Lung (tissue), 17 donors: ENCODE measurements at places on chromosomes 3 and 15.

DNA sequence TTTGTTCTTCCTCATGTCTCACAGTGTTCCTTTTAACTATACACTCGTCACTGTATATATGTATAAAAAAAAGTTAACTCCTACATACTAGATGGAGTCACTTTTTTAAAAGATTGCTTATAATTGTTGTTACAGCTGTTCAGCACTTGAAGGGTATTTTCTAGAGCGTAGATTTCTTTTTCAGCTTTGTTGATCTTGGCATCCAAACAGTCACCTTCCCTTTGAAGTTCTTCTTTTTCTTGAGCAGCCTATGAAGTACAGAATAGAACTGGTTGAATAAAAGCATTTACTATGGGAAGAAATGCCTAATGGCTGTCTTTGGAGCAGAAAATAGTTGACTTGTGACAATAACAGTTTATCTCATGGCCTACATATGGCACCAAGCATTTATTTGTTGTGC lies 17.8 kb downstream of the TTC14 start:
- H3K4me1 ChIP-seq, result no peaks in the 10 kb centered on the region
- H3K27ac ChIP-seq, result no peak overlapping the region
- H3K4me3 ChIP-seq, result no peak overlapping the region
- H3K27me3 ChIP-seq, result no peaks in the 10 kb centered on the region
- H3K36me3 ChIP-seq, result no peaks in the 10 kb centered on the region
- DNase-seq, result no peak

GRCh38 chr15:63893866-63894661 lies 60.3 kb upstream of the HERC1 start:
- H3K36me3 ChIP-seq, result no peaks in the 10 kb centered on the region
- H3K27ac ChIP-seq, result no peak overlapping the region
- H3K4me3 ChIP-seq, result no peak overlapping the region
- H3K4me1 ChIP-seq, result peaks cover 21% of the 10 kb centered on the region
- H3K27me3 ChIP-seq, result no peaks in the 10 kb centered on the region

GRCh38 chr3:174439331-174440252 lies 419.5 kb upstream of the NAALADL2 start:
- DNase-seq, result peak; percentile 91
- peak overlapping the region; percentile 75 for H3K27ac ChIP-seq
- H3K4me3 ChIP-seq, result no peak overlapping the region
- H3K27me3 ChIP-seq, result no peaks in the 10 kb centered on the region
- H3K4me1 ChIP-seq, result peaks cover 13% of the 10 kb centered on the region

DNA sequence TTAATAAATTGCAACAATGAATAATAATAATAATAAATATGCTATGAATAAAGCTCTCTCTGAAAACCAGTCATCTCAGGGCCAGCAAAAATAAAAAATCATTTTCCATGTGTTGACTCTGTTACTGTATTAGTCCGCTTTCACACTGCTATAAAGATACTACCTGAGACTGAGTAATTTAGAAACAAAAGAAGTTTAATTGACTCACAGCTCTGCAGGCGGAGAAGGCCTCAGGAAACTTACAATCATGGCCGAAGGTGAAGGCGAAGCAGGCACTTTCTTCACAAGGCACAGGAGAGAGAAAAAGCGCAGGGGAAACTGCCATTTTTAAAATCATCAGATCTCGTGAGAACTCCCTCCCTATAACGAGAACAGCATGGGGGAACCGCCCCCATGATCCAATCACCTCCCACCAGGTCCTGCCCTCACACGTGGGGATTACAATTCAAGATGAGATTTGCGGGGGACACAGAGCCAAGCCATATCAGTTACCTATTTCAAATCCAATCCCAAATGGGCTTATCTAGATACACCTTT lies 224.1 kb downstream of the IGSF11 start:
- no peak overlapping the region for H3K4me3 ChIP-seq
- peaks cover 17% of the 10 kb centered on the region for H3K4me1 ChIP-seq
- H3K36me3 ChIP-seq, result no peaks in the 10 kb centered on the region
- no peak for DNase-seq
- H3K27me3 ChIP-seq, result no peaks in the 10 kb centered on the region
- H3K27ac ChIP-seq, result no peak overlapping the region

DNA sequence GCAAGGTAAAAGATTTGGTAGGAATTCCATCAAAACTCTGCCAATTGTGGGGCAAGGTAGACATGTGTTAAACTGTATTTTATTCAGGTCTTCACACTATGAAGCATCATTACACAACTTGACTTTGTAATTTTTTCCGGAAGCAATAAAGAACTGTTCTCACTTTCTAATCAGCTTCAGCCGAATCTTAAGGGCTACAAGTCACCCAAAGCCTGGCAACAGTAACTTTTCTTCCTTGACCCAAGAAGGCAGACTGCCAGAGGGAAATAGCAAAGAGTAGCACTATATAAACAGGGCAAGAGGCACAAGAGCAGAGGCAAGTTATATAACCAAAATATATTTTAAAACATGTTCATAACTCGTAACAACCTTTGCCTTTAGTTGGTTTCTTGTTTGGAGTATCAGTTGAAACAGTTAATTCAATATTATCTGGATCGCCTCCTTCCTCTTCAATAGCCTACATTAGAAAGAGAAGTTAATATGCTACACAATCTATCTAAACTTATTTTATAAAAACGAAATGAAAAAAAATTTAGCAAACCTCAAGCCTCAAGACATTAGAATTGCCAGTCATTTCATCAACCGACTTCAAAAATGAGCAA lies 1.4 kb downstream of the SLTM start:
- DNase-seq, result peak; percentile 82
- no peak overlapping the region for H3K4me3 ChIP-seq
- no peak overlapping the region for H3K27ac ChIP-seq
- H3K4me1 ChIP-seq, result peaks cover 1% of the 10 kb centered on the region

DNA sequence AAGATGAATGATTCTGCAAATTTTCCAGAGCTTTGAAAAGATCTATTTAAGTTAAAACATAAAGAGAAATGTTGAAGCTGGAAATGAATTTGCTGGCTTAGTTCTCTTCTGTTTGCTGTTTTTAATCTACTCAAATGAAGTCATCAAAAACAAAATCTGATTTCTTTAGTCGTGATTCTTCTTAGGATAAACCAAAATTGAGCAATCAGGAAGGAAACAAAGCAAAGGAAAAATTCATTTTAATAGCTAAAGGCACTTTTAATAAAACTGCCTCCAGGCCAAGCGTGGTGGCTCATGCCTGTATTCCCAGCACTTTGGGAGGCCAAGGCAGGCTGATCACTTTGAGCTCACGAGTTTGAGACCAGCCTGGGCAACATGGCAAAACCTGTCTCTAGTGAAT lies 91.2 kb downstream of the DUT start:
- peaks cover 51% of the 10 kb centered on the region for H3K36me3 ChIP-seq
- H3K27ac ChIP-seq, result no peak overlapping the region
- no peak for DNase-seq
- H3K4me1 ChIP-seq, result no peaks in the 10 kb centered on the region
- H3K4me3 ChIP-seq, result no peak overlapping the region
- H3K27me3 ChIP-seq, result no peaks in the 10 kb centered on the region

GRCh38 chr15:99999282-100000070 lies 266.2 kb upstream of the LYSMD4 start:
- H3K4me1 ChIP-seq, result no peaks in the 10 kb centered on the region
- DNase-seq, result no peak
- H3K27me3 ChIP-seq, result no peaks in the 10 kb centered on the region
- H3K36me3 ChIP-seq, result no peaks in the 10 kb centered on the region

GRCh38 chr3:121707531-121708273 lies 41.8 kb downstream of the GOLGB1 start:
- H3K27ac ChIP-seq, result no peak overlapping the region
- DNase-seq, result no peak
- no peaks in the 10 kb centered on the region for H3K27me3 ChIP-seq
- no peaks in the 10 kb centered on the region for H3K4me1 ChIP-seq
- peaks cover 4% of the 10 kb centered on the region for H3K36me3 ChIP-seq

- no peaks in the 10 kb centered on the region for H3K4me1 ChIP-seq
- H3K4me3 ChIP-seq, result peak within 1 kb of the TSS; percentile 65
- H3K27me3 ChIP-seq, result no peaks in the 10 kb centered on the region
- H3K27ac ChIP-seq, result peak within 1 kb of the TSS; percentile 97
These were observed at the start of gene DNAJA4 for GRCh38 chr15:78264304-78265136. Gene DNAJA4 (plus strand): TSS chr15:78264562. CDS start chr15:78264764, 202 bp downstream.

DNA sequence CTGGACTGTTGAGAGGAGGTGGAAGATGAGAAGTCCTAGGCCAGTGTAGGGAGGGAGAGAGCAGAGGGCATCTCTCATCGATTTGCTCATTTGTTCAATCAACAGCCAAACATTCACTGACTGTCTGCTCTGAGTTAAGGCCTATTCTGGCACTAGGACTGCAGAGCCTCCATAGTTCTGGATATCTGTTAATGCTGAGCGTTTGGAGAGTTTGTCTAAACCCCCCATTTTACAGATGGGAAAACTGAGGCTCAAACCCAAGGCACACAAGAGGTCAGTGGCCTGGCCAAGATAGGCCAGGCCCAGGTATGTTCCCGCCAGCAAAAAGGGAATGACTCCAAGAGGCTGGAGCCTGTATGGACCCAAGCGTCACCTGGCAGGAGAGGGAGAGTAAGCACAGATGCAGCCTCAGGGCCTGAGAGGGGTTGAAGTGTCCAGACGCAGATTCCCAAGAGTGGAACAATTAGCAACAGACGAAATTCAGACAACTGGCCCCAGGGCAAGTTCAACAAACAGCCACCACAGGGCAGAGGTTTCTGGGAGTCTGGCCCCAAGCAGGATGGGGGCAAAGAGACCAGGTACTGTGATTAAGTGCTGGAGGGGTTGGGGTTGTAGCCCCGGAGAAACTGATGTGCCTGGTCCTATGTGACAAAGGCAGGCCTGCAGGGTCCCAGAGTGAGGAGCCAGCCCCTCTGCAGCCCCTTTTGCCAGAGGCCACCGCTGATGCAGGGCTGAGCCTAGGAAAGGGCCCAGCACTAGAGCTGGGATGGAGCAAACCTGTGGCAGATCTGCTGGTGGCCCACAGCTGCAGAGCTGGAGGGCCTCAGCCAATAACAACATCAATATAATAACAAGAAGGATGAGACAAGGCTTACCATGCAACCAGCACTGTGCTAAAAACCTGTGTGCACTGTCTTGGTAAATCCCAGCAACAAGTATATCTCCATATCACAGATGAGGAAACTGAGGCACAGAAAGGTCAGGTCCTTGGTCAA lies 245.1 kb upstream of the TLE3 start:
- no peak overlapping the region for H3K27ac ChIP-seq
- no peaks in the 10 kb centered on the region for H3K36me3 ChIP-seq
- DNase-seq, result peak; percentile 12
- H3K4me1 ChIP-seq, result peaks cover 37% of the 10 kb centered on the region
- no peaks in the 10 kb centered on the region for H3K27me3 ChIP-seq

GRCh38 chr15:25838191-25838870 lies 24.8 kb downstream of the ATP10A start:
- no peaks in the 10 kb centered on the region for H3K4me1 ChIP-seq
- H3K27me3 ChIP-seq, result no peaks in the 10 kb centered on the region
- H3K36me3 ChIP-seq, result no peaks in the 10 kb centered on the region
- no peak overlapping the region for H3K27ac ChIP-seq
- DNase-seq, result no peak
- H3K4me3 ChIP-seq, result no peak overlapping the region

DNA sequence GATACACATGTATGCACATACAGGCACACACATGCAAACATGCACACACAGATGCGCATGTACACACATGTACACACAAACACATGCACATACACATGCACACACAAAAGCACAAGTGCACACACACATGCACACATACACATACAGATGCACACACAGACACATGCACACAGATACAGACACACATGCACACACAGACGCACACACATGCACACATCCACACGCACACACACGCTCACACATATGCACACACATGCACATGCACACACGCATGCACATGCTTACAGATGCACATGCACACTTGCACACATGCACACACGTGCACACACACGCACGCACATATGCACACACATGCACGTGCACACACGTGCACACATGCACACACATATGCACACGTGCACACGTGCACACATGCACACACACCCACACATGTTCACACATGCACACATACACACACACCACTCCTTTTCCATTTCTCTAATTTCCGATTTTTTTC lies 283.8 kb upstream of the FRG2C start:
- no peaks in the 10 kb centered on the region for H3K36me3 ChIP-seq
- H3K4me3 ChIP-seq, result no peak overlapping the region
- H3K4me1 ChIP-seq, result no peaks in the 10 kb centered on the region
- H3K27me3 ChIP-seq, result no peaks in the 10 kb centered on the region

- no peak for DNase-seq
- H3K4me3 ChIP-seq, result no peak overlapping the region
- no peak overlapping the region for H3K27ac ChIP-seq
- H3K36me3 ChIP-seq, result peaks cover 12% of the 10 kb centered on the region
These were observed 136.6 kb downstream of the SUCLG2 start for GRCh38 chr3:67517781-67518180.

DNA sequence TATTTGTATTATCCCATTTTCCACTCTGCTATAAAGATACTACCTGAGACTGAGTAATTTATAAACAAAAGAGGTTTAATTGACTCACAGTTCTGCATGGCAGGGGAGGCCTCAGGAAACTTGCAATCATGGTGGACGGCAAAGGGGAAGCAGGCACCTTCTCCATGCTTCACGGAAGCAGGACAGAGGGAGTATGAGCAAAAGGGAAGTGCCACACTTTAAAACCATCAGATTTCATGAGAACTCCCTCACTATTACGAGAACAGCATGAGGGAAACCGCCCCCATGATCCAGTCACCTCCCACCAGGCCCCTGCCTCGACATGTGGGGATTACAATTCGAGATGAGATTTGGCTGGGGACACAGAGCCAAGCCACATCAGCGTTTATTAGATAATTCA lies 172.8 kb downstream of the NR2F2 start:
- H3K27ac ChIP-seq, result no peak overlapping the region
- no peak overlapping the region for H3K4me3 ChIP-seq
- H3K36me3 ChIP-seq, result no peaks in the 10 kb centered on the region
- no peak for DNase-seq
- H3K27me3 ChIP-seq, result no peaks in the 10 kb centered on the region
- H3K4me1 ChIP-seq, result no peaks in the 10 kb centered on the region

DNA sequence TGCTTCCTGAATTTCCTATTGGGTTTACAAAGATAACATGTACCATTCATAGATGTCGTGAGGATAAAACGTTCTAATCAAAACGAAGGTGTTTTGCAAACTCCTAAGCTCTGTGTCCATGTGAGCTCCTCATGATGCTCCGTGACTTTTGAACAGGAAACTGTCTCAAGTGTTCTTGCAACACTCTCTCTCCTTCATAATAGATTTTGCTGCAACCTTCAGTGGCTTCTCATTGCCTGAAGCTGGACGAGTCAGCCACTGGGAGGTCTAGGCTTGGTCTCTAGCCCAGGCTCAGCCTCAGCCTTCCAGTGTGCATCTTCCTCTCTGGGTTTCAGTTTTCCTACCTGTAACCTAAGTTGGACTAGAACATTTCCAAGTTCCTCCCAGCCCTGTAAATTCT lies 18.7 kb upstream of the BCL2A1 start:
- H3K36me3 ChIP-seq, result no peaks in the 10 kb centered on the region
- DNase-seq, result no peak
- no peaks in the 10 kb centered on the region for H3K4me1 ChIP-seq
- H3K27me3 ChIP-seq, result no peaks in the 10 kb centered on the region
